ENCODE measurements at places on chromosomes 2 and 18. TPM values are rescaled to one million over a fixed set of nuclear protein-coding genes. Genes with fewer than 3 reads are reported as not detected.

CTAGE1 gene
- polyA plus RNA-seq: not detected

CBLN2 gene
- 0.04 TPM for polyA plus RNA-seq

ATG16L1 gene
- 11.0 TPM for polyA plus RNA-seq

MRPL33 gene
- polyA plus RNA-seq: 86.4 TPM

GPR45 gene
- polyA plus RNA-seq: not detected

EMILIN2 gene
- polyA plus RNA-seq: 14.4 TPM

EVX2 gene
- polyA plus RNA-seq: not detected

EMILIN1 gene
- polyA plus RNA-seq: 9.5 TPM

AQP12A gene
- 105 TPM for polyA plus RNA-seq

TM4SF20 gene
- polyA plus RNA-seq: 0.05 TPM

GALNT13 gene
- 1.6 TPM for polyA plus RNA-seq

TEKT4 gene
- not detected for polyA plus RNA-seq

UGT1A4 gene
- not detected for polyA plus RNA-seq

HRH4 gene
- polyA plus RNA-seq: 0.04 TPM

MSTN gene
- 0.07 TPM for polyA plus RNA-seq

RESP18 gene
- polyA plus RNA-seq: not detected

HOXD13 gene
- polyA plus RNA-seq: not detected

CIDEA gene
- 27.2 TPM for polyA plus RNA-seq

FNDC4 gene
- polyA plus RNA-seq: 53.5 TPM

DSC2 gene
- 2.8 TPM for polyA plus RNA-seq

SIX3 gene
- polyA plus RNA-seq: not detected

SKOR2 gene
- not detected for polyA plus RNA-seq

SNORC gene
- 0.34 TPM for polyA plus RNA-seq

SPEG gene
- polyA plus RNA-seq: 6.8 TPM

TMEM200C gene
- 0.34 TPM for polyA plus RNA-seq

RGPD6 gene
- 4.2 TPM for polyA plus RNA-seq

TUBA4B gene
- not detected for polyA plus RNA-seq

IL36G gene
- polyA plus RNA-seq: not detected

RAMP1 gene
- 103 TPM for polyA plus RNA-seq

SCYGR1 gene
- not detected for polyA plus RNA-seq

DUSP2 gene
- 2.3 TPM for polyA plus RNA-seq

GBX2 gene
- not detected for polyA plus RNA-seq

MARCHF4 gene
- 0.25 TPM for polyA plus RNA-seq

Measured in adipose tissue (tissue), 3 donors.